ENCODE measurements at places on chromosomes 12 and 14. TPM values are rescaled to one million over a fixed set of nuclear protein-coding genes. Genes with fewer than 3 reads are reported as not detected.

Gene TMTC2
- total RNA-seq: 22.4 TPM

Gene NFE2
- total RNA-seq: 0.94 TPM

Gene TUBA1C
- total RNA-seq: 78.2 TPM

Gene MYO1H
- 1.7 TPM for total RNA-seq

Gene ARHGDIB
- total RNA-seq: 20.2 TPM
